ENCODE measurements at places on chromosomes 6 and 20. TPM values are rescaled to one million over a fixed set of nuclear protein-coding genes. Genes with fewer than 3 reads are reported as not detected.

The PGM3 gene
- polyA plus RNA-seq = 15.3 TPM

The KCNQ2 gene
- polyA plus RNA-seq = 0.65 TPM

The IL20RA gene
- 1.0 TPM for polyA plus RNA-seq

The SLC35D3 gene
- 0.04 TPM for polyA plus RNA-seq

The TRERF1 gene
- polyA plus RNA-seq = 3.5 TPM

The ADAM33 gene
- polyA plus RNA-seq = 0.27 TPM

DNA sequence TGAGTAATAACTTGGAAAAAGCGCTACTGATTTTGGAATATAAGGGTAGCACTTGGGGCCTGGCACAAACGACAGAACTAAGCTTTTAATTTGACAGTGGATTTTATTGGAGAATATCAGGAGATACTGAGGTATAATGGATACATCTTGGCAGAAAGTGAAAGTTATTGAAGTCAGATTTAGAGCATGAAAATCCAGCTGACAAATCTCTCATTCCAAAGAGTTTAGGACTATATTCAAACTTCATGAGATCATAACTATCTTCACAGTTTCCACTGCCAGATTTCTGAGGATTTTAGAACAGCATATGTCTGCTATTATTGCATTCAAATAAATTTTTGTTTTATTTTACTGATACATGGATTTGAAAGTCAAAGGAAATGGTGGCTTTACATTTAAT lies 132.3 kb upstream of the THEMIS start:
- no peak for DNase-seq
- peaks cover 5% of the 10 kb centered on the region for H3K36me3 ChIP-seq
- no peak overlapping the region for H3K27ac ChIP-seq
- no peak overlapping the region for H3K4me3 ChIP-seq

DNA sequence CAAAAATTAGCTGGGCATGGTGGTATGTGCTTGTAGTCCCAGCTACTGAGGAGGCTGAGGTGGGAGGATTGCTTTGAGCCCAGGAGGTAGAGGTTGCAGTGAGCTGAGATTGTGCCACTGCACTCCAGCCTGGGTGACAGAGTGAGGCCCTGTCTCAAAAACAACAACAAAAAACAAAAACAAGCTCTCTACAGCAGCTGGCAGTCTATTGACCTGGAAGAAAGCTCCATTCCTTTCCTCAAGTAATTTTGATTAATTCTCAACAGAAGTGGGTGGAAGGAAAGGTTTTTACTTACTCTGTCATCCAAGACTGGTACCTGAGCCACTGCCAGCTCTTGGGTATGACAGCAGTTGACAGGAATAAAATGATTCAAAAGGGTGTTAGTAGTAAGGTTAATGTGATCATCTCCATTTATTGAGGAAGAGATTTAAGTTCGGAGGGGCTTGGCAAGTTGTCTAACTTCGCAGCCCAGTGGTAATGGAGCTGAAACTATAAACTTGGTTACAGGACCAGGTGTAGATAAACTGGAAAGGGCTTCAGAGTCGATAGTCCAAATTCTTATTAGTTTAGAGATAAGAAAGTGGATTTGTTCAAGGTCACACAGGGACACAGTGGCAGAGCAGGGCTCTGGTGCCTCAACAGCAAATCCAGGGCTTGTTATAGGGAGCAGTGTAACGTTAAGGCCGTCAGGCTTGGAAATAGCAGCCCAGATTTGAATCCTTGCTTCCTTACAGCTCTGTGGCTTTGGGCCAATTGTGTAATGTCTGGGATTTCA lies 14.8 kb downstream of the SRSF3 start:
- peaks cover 7% of the 10 kb centered on the region for H3K4me1 ChIP-seq
- peak; percentile 89 for DNase-seq
- H3K4me3 ChIP-seq = no peak overlapping the region
- H3K27me3 ChIP-seq = no peaks in the 10 kb centered on the region

GRCh38 chr6:36714511-36714910 lies 16.9 kb downstream of the RAB44 start:
- H3K4me3 ChIP-seq = no peak overlapping the region
- no peak overlapping the region for H3K27ac ChIP-seq
- H3K27me3 ChIP-seq = no peaks in the 10 kb centered on the region
- no peak for DNase-seq
- H3K4me1 ChIP-seq = no peaks in the 10 kb centered on the region

Data from small intestine (tissue), 16 donors.